ENCODE measurements at places on chromosomes 3 and 15.

DNA sequence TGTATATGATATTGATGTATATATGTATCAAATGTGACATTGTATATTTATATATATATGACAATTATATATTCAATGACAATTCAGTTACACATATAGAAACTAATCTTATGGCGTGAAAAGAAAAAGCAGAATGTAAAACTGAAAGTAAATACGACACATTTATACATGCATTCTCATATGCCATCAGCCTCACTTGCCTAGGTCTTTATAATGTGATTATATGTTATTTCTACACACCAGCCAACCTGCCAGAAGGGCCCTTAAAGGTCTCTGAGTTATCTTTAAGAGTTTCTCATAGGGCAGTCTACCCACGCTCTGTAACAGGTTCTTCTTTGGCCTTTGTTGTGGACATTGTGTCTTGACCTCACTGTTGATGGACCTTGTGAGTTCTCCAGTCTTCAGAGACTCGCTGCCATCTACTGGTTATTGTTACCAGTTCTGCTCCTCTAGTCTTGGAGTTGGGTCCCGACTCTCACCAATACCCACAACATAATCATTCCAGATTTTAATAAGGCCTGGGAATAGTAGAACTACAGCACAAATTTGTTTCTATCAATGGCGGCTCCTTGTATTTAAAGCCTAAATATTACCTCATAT lies 371.5 kb upstream of the GOLIM4 start:
- DNase-seq: peak; percentile 74

DNA sequence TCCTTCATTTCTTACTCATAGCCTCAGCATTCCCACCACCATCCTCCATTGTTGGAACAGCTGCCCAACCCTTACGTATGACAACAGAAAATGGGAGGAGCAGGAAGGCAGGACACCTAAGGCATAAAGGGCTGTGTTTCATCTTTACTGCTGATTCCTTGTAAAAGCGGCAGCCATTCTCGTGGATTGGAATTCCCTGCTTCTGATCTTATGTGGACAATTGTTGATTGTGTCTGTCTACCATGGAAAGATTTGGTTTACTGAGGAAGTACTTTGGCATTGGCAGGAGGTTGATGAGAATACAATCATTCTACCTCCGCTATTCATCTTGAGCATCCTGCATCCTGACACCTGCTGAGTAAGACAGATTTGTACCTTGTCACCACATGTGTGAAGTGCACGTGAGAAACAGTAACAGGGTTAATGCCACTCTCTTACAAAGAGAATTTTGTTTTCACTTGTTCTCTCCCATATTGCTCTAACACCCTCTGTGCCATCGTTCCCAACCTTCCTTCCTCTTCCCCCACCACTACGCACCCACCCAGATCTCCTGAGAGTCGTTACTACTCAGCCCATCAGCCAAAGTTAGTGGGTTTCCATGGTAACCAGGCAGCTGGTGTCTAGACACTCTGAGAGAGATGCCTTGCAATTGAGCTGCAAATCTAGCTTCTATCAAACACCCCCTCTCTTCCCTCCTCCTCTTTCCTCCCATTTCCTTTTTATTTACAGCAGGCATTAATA lies 75.7 kb downstream of the GAP43 start:
- peak; percentile 64 for DNase-seq

DNA sequence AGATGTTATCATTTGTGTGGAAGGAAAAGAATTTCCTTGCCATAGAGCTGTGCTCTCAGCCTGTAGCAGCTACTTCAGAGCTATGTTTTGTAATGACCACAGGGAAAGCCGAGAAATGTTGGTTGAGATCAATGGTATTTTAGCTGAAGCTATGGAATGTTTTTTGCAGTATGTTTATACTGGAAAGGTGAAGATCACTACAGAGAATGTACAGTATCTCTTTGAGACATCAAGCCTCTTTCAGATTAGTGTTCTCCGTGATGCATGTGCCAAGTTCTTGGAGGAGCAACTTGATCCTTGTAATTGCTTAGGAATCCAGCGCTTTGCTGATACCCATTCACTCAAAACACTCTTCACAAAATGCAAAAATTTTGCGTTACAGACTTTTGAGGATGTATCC lies 15.1 kb downstream of the KLHL24 start:
- no peak for DNase-seq

DNA sequence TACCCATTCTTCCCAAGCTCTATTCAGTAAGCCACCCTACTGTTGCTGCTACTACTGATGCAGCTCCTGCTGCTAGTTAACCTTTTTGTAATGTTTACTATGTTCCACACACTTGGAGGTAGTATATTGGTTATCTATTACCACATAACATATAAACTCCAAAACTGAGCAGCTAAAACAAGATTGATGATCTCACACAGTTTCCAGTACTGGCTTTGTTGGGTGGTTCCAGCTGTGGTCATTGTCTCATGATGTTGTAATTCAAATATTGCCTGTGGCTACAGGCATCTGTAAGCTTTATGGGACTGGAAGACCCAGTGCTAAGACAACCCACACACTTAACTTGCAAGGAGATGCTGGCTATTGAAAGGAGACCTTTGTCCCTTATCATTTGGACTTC lies 556.2 kb upstream of the SUCLG2 start:
- no peak for DNase-seq

DNA sequence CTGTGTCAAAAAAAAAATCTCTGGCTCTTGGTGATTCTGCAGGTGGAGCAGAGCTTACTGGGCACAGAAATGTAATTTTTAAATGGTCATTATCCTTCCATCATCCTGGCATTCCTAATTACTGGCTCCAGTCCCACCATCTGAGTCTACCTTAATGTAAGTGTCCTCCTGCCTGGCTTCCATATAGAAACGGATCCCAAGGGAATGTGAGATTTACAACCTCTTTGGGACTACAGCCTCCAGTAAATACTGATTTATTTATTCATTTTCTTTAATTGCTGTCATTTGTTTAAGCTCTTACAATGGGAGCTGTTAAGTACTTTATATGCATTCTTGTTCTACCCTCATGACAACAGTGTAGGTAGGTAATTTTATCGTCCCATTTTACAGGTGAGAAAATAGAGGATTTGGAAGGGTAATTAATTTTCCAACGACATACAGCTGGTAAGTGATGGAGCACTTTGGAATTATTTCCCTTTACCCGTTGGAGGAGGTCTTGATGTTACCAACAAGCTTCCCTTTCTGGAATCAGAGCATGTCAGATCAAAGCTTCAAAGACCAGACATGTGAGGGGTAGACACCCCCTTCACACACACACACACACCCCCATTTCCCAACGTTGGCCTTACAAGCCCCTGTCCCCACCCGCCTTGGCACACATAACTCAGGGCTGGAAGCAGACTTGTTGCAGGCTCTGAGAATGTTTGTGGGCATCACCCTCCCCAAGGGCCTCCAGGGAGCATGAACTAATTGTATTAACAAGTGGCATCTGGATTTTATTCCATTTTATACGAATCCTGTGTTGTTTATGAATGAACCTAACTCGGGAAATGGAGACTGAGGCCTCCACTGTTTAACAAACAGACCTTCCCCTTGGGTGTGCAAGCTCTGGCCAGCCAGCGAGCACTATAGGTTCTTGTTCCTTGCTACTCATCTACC lies 116.9 kb downstream of the ALDH1A2 start:
- DNase-seq: no peak

DNA sequence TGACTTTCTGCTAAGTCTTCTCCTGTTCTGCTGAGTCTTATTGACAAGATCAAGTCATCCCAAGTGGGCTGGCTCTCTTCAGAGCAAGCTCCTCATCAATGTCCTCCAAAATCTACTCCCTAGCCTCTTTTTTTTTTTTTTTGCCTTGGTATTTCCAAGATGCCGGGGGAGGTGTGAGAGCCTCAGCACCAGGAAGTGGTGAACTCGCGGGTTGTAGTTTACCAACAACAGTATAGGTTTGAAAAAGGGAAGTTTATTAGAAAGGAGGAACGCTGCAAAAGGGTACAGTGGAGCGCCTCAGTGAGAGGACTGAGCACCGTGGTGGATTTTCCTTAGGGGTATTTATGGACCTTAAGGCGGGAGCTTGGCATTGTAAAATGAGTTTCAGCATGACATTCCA lies 94.3 kb upstream of the SGO1 start:
- no peak for DNase-seq

DNA sequence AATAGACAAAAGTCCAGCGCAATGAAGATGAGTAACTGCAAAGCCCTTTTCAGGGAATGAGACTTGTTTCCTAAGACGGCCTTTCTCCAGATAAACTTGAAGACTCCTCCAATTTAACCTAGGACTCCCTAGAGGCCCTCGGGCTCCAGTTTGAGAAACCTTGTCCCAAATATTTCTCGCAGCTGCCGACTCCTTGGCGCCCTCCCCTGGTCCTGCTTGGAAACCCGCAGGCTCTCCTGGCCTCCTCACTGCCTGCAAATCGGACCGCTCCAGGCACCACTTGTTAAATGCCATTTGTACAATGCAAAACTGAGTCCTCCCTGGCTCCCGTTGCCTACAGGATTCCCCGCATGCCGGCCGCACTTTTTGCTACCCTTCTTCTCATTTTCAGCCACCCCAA lies 36.8 kb downstream of the MUC4 start:
- DNase-seq: peak; percentile 81

GRCh38 chr3:121574449-121574848 lies 6.7 kb downstream of the ARGFX start:
- DNase-seq: peak; percentile 98

GRCh38 chr3:19645093-19645492 lies 288.9 kb downstream of the EFHB start:
- peak; percentile 2 for DNase-seq

- peak; percentile 32 for DNase-seq
Observed at GRCh38 chr3:112117841-112118571, 15.0 kb downstream of the GCSAM start.

- no peak for DNase-seq
Observed at GRCh38 chr3:16601537-16602005, 3.7 kb downstream of the DAZL start.

GRCh38 chr3:122350814-122351418 lies 25.9 kb downstream of the CSTA start:
- DNase-seq: no peak

DNA sequence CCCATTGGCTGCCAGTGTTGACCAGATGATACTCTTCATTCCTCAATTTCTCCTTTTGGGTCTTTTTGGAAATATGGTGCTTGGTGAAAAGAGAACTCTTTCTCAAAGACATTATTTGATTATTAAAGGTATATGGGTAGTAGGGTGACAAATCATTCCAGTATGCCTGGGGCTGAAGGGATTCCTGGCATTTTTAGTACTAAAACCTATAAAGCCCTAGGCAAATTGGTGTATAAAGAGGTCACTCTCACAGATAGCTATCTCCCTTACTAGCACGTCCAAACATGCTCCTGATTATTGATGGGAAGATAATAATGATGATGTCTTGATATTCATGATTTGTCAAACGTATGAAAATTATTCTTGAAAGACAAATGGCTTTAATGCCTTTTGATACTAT lies 1.1 kb downstream of the GABRR3 start:
- no peak for DNase-seq

GRCh38 chr3:19598870-19599269 lies 335.1 kb downstream of the EFHB start:
- no peak for DNase-seq

GRCh38 chr3:143068059-143068458 lies 51.5 kb upstream of the CHST2 start:
- no peak for DNase-seq

DNA sequence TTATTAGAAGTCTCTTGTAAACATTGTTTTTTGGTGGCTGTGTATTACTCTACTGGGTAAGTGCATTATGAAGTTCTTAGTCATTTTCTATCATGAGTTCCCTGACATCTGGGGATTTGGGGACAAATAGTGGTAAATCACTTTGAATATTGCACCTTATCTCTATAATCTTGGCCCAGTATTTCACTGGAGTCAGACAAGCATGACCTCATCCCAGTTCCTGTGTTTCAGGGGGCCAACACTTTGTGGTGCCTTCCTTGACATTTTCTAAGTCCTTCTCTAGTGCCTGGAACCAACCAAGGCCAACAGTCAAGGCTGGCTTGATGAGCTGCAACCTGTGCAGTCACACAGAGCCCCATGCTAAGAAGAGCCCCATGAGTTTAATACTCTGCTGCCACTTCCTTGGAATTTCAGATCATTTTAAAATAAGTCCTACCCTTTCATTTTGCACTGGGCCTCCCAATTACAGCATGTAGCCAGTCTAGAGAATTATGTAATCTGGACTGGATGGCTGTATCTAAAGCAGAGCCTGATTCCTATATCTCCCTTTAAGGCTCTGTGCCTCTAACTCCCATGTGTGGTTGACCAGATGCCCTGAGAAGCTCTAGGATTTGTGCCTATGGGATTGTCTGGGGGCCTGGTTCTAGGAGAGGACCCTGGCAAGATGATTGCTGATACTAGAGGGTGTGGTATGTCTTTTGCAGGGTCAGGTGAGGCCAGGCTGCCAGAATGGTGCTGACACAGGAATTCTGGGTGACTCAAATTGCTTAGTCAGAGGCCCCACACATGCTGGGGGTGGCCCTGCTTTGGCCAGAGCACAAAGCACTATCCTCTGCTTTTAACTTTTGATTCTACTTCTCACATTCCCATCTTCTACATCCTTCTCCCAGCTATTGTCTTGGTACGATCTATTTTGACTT lies 319.6 kb upstream of the TBC1D5 start:
- no peak for DNase-seq

- no peak for DNase-seq
Observed at GRCh38 chr3:96961576-96961975, 147.2 kb downstream of the EPHA6 start.

GRCh38 chr15:53569751-53570480 lies 189.5 kb downstream of the WDR72 start:
- no peak for DNase-seq

DNA sequence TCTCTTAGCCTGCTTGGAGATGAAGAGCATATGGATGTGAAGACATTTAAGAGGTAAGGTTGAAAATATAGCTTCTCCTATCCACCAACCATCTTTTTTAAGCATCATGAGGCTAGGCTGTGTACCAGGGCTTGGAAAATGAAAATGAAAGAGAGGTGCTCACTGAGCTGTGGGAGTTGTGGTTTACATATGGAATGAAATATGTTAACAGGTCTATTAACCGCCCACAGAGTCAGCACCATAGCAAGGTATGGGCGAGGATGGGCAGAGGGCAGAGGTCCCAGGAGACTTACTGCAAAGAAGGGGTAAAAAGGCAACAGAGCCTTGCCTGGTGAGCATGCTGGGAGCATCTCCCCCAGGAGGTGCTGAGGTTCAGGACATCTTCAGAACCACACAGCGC lies 273.1 kb downstream of the GABRG3 start:
- no peak for DNase-seq

DNA sequence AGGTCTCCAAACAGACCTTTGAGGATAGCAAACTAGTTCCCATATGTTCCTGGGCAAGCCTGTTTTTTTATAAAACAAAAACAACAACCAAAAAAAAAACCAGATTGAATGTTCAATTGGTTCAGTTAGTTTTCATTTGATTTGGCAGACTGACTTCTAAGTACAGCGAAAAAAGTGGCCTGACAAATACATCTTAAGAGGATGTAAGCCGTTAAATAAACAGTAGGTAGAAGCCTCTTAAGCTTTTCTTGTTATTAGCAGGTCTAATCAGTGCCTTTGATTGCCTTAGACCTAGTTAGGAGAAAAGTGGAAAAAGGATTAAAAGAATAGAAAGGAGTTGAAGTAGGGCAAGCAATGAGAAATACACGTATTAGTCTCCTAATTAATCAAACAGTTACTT lies 13.2 kb downstream of the TSC22D2 start:
- DNase-seq: peak; percentile 88
